Fibroblast of lung (primary cell): ENCODE measurements at places on chromosomes 2 and 18. TPM values are rescaled to one million over a fixed set of nuclear protein-coding genes. Genes with fewer than 3 reads are reported as not detected.
A peak's percentile ranks its signal among the peaks of the same experiment; 100 is the strongest.

Gene LRATD1
- 0.51 and 0.99 TPM in 2 replicates for total RNA-seq

DNA sequence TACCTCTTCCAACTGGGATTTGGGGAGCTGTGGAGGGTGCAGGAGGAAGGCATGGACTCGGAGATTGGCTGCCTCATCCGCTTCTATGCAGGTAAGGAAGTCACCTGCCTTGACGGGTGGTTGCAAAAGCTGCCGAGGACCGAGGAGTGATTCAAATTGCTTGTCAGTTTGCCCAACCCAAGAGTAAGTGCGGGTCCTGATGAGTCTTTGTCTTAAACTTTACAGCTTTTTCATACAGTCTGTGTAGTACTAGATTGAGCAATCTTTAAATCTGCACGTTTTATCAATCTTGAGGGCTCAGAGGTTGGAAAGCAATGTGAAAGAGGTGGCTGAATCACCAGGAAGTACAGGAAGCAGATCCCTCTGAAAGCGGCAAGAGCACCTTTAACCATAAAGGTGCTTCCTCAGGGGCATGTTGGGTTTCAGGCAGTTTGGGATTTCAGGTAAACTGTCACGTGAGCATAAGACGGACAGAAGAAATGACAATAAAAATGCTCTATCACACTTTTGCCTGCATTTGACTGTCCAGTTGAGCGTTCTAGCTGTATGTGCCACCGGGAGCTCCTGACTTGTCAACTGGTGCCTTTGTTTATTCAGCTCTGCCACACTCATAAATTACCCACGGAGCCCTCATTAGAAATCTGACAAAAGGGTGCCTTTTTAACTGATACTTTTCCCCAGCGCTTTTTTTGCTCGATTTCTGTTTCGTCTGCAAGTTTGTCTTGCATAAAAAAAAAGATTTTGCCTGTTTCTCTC is 2.0 kb downstream of the PHLPP1 start:
- DNase-seq, result peak; percentile 52

DNA sequence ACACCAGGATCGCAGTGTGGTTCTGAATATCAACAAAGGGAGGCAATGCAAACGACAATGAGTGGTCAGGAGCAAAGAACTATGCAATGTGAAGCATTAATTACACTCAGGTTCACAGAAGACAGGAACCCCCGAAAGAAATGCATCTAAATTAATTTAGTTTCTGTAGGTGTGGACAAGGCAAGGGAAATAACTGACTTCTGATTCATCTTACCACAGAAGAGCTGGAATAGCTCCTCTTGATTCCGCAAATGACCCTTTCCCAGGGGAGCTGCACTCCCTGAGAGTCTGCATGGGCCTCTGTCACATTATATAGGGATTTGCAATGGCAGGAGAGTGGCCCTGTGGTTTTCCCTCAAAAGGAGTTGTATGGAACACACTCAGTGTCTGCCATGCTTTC is 263.9 kb upstream of the APCDD1 start:
- peak; percentile 95 for DNase-seq

Gene TLX2
- under 0.01 TPM in 1 of 2 replicates, not detected in the other for total RNA-seq

Gene SLC30A3
- total RNA-seq, result under 0.01 TPM in 1 of 2 replicates, not detected in the other

DNA sequence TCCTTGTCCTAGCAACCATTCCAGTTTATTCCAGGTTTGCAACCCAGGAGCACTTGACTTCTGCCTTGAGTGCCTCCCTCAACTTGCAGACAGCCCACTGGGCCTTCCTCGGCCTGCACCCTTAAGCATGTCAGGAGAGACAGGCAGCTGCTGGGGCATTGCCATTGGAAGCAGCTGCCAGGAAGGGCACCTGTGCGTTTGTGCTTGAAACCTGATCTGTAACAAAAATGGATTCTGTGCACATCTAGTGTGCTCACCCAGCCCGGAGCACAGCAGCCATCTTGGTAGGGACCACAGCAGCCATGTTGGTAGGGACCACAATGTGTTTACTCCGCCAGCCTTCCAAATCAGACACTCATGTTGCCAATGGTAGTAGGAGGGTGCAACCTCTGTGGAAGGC is 44.3 kb upstream of the GLI2 start:
- no peak for DNase-seq
